ENCODE measurements at places on chromosomes 7 and 10.

DNA sequence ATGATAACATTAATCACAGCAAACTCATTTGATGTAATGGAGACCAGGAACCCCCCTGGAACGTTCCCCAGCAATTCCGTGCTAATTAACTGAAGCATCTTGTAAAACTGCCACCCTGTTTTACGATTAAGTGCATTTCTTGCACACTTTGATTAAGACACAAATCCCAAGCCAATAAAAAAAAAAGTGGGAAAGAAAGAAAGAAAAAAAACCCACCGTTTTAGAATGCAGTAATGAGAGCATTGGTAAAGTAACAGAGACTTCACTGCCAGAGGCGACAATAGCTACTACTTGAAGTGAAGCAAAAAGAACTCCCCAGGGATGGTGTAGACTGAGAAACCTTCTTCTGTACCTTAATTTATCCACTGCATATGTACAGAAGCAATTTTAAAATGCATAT, 616.1 kb downstream of the PTPRN2 start:
- no peak for DNase-seq

DNA sequence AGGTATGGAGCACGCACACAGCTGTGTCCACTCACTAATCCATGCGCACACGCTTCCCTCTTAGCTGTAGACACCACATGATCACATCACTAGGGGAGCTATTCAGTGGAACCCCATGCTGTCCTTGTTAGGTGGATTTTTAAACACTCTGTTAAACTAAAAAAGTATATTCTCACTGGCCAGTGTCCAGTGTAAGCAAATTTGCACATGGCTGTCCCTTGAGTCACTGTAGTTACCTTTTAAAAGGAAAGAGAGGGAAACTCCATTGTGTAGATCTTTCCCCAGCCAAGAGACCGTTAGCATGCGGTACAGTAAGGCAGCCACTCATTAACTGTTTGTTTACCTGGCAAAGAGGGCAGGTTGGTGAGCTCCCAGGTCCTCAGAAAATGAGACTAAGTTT, 81.6 kb upstream of the INSYN2A start:
- DNase-seq: no peak

DNA sequence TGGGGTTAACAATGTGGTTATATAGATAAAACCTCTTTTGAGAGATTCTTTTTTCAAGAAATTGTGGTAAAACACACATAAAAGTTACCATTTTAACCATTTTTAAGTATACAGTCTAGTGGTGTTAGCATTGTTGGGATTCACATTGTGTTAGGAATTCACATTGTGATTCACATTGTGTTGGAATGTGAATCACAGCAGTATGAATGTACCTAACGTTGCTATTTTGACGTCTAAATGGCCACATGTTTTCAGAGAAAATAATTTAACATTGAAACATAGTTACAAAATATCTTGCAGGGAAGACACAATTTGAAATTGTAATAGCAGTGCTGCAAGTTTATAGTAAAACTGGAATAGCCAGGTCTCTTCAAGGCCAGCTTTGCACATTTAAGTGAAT, 129.0 kb downstream of the BICC1 start:
- DNase-seq: no peak

DNA sequence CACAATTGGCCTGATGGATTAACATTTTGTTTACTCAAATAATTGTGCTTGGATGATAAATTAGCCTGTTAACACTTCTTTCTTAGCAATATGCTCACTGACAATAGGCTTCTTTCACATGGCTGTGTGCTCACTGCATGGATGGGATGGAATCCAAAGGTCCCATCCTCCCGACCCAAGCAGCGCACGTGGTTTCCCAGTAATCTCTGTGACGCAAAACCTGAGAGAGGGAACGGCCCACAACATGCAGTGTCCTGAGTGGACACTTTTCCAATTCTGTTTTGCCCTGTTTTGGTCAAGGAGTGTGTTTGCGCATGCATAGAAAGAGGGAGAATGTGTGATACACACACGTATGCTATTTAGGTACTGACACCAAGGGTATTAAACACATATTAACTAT, 42.1 kb upstream of the RASGEF1A start:
- DNase-seq: no peak

DNA sequence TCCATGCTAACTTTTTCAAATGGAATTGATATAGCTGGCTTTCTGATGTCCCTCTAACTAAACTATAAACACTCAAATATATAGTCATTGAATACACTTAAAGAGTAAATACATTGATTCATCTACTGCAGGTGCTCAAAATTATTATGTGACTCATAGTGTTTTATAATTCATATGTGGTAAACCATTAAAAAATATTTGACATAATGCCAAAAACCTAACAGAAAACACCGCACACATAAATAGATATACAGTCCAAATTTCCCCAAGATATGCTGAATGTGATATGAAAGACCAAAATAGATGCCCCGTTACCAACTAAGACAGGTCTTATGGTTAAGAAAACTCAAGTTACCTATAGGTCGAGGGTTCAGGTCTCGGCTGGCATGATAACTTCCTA, 171.7 kb upstream of the SEMA3E start:
- no peak for DNase-seq

GRCh38 chr10:78312197-78313047, 278.8 kb downstream of the RPS24 start:
- no peak for DNase-seq

- no peak for DNase-seq
These were observed 992.5 kb downstream of the TYW1 start for GRCh38 chr7:67989142-67989541.

DNA sequence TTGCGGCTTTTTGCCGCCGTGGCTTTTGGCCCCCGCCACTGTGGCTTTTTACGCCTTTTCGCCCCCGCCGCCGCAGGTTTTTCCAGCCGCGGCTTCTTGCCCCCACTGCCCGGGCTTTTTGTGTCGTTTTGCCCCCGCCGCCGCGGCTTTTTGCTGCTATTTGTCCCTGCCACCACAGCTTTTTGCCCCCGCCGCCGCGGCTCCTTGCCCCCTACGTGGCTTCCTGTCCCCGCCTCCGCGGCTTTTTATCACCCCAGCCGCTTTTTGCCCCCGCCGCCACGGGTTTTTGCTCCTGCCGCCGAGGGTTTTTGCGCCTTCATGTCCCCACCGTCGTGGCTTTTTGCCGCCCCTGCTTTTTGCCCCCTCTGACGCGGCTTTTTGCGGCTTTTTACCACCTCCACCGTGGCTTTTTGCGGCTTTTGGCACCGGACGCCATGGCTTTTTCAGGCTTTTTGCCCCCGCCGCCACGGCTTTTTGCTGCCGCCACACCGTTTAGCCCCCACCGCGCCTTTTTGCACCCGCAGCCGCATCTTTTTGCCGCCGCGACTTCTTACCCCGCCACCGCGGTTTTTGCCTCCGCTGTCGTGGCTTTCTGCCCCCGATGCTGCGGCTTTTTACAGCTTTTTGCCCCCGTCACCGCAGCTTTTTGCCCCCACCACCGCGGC, 637.0 kb downstream of the ZNF716 start:
- no peak for DNase-seq

DNA sequence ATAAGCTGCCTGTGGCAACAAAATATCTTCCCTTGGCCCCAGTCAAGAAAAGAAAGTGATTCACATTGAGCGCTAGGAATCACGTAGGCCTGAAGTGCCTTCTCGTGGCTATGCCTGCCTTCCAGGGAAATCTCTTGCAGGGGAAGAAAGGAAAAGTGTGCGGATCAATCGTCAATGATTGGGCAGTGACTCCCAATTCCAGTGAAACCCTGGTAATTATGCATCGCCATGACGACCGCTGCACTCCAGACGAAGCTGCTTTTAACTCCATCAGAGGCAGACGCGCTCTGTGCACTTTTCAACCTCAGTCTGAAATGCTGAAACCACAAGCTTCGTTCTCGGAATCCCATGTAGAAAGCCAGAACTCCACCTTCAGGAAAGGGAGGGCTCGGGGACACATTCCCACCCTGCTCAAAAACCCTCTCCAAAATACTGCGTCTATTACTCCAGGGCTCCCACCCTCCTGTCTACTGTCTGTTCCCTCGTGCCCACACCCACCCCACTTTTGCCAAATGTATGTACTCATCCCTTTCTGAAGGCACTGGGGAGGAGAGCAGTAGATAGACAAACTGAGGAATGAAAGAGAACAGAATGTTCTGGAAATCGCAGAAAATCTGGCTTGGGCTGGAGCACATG, 24.2 kb upstream of the PRKAG2 start:
- DNase-seq: no peak

GRCh38 chr7:151083071-151083823, at the start of gene TMUB1:
Gene TMUB1 (minus strand): TSS chr7:151083493. CDS start chr7:151082563, 930 bp downstream.
- no peak for DNase-seq

DNA sequence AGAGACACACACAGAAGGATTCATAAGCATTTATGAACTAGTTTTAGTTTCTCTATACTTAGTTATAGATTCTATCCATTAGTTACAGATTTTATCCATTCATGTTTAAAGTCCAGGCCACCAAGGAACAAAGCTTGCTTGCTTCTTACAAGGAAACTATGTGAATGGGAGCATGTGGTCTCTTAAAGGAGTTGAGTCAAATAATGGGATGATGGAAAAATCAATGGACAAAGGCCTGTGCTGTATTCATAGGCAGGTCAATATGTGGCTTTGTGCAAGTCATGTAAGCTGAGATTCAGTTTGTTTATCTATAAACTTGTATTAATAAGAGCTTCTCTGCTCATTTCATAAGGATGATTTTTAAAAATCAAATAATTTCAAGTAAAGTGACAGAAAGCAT, 172.8 kb upstream of the CDK1 start:
- no peak for DNase-seq

GRCh38 chr10:44761076-44761475, 150.1 kb upstream of the TMEM72 start:
- DNase-seq: no peak

DNA sequence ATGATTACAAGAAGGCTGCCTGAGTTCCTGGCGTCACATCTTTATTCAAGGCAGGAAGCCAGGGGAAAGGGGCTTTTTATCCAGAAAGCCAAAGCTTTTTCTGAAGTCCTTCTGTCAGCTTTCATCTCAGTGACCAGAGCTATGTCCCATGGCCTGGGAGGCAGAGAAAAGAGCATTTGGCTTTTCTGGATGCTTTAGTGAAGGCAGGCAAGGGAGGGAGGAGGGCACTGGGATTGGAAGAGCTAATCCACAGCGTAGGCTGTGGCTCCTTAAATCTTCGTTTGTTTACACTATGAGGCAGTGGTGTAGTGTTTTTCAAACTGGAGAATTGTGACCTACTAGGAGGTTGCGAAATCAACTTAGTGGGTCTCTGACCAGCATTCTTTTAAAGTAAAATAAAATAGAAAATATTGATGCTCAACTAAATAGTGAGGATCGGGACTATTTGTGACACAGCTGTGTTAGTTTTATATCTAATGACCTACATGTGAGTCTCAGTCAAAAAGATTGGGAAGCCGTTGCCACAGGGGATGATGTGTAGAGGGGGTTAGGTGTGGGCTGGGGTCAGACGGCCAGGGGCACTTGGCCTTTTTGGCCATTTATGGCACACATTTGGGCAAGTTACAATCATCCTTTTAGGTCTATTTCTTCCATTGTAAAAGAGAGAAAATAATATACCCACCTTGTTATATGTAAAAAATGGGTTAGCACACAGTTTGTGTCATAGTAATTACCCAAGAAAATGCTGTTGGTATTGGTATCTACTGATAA, 14.1 kb downstream of the CRYGN start:
- no peak for DNase-seq

GRCh38 chr7:41887416-41887815, 184.5 kb upstream of the INHBA start:
- no peak for DNase-seq

- no peak for DNase-seq
These were observed 112.1 kb downstream of the FAM53B start for GRCh38 chr10:124632064-124632531.

GRCh38 chr7:153193144-153193595, 433.6 kb downstream of the ACTR3B start:
- no peak for DNase-seq

DNA sequence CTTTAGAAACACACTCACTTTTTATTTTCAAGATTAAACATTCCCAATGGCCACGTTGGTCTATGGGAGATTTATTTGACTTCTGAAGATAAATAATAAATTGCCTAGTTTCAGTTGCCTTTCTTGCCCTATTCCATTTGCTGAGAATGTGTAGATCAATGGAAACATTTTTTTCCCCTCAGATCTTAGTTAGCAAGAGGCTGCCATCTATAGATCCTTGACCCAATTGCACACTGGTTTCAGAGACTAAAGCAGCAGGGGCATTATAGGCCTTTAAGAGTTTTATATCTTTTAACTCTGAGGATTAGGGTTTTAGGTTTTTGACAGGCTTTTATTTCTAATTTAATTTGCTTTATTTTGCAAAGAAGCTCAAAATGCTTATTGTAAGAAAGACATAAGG, 163.2 kb upstream of the GPR26 start:
- DNase-seq: no peak

- no peak for DNase-seq
These were observed 159.9 kb downstream of the PHTF2 start for GRCh38 chr7:77958436-77958835.

DNA sequence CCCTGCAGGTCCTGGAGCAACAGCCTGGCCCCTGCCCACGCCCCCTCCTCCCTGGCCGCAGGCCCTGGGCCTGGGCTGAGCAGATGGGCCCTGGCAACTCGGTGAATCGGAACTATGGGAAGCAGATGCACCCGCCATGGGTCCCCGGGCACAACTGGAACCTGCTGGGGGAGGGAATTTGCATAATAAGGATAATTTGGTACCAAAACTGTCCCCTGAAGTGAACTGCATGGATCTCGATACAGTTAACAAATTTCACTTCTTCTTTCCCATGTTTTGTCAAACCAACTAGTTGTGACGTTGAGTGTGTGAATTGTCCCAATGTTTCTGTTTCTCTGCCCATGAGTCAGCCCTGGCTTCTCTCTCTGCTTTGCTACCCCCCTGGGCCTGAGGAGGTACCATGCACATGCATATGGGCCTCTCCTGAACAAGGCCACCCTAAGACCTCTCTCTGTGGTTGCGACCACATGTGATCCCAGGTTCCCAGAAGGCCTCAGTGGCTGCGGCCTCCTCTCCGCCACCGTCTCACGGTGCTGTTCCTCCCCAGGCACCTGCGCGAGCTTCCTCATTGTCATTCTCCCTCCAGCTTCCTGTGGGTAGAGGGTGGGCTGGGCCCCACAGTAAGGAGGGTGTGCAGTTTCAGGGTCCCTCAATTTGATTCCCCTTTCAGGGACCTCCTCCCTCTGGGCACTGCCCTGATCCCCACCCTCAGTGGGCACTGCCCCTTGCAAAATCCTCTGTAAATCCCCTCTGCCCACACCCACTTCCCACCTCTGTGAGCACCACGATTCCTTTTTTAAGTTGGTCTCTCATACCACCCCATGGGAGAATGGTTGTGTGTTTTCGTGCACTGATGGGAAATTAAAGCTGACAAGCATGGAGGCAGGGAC, 40.0 kb downstream of the FIGNL1 start:
- DNase-seq: no peak

DNA sequence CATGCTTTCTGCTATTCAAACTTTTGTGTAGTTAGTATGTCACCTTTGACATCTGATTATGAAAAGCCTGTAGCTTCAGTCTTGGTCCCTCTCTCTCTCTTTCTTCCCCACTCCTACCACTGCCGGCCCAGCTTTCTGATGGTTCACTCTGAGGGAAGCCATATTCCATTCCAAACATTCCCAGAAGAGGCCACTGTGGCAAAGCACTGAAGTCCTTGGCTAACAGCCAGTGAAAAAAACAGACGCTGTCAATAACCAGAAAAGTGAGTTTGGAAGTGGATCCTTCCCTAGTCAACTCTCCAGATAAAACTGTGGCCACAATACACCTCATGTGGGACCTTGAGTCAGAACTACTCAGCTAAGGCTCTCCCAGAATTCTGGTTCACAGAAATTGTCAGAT, 950.7 kb upstream of the PHF14 start:
- DNase-seq: no peak
